Spleen (tissue), 13 donors: ENCODE measurements at places on chromosomes 12 and 14. TPM values are rescaled to one million over a fixed set of nuclear protein-coding genes. Genes with fewer than 3 reads are reported as not detected.

- DNase-seq: no peak
These were observed 59.2 kb downstream of the HECTD4 start for GRCh38 chr12:112322882-112323547.

- DNase-seq: no peak
These were observed 106.7 kb upstream of the MIS18BP1 start for GRCh38 chr14:45359746-45360145.

- DNase-seq: no peak
These were observed 13.0 kb upstream of the PNMA1 start for GRCh38 chr14:73727166-73727565.

DNA sequence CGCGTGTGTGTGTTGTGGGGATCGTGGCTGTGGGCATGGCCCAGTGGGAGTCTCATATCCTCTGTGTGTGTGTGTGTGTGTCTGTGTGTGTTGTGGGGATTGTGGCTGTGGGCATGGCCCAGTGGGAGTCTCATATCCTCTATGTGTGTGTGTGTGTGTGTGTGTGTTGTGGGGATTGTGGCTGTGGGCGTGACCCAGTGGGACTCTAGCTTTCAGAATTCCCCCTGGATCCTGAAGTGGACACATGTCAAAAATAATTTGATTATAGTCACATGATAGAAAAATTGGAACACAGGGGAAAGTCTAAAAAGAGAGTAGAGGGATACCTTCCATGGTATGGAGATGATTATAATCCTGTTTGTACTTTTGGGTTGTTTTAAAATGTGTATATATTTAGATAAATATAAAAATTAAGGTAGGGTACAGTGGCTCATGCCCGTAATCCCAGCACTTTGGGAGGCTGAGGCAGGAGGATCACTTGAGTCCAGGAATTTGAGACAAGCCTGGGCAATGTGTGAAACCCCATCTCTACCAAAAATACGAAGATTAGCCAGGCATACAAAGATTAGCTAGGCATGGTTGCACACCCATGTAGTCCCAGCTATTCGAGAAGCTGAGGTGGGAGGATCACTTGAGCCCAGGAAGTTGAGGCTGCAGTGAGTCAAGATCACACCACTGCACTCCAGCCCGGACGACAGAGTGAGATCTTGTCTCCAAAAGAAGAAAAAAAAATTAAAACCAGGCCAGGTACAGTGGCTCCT is 11.0 kb downstream of the PAPLN start:
- peak; percentile 42 for DNase-seq

- DNase-seq: no peak
These were observed 7.6 kb upstream of the HEBP1 start for GRCh38 chr12:13007496-13008233.

DNA sequence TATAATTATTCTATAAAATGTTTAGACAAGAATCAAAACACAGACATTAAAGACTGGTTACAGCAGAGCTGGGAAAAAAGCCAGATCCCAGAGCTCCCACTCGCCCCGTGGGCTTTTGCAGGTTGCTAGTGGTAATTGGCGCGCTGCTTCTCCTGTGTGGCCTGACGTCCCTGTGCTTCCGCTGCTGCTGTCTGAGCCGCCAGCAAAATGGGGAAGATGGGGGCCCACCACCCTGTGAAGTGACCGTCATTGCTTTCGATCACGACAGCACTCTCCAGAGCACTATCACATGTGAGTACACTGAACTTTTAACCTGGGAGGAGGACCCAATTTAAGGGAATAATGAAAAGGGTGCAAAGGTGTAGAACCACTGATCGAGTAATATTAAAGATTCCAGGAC is 7.5 kb downstream of the TMEM52B start:
- peak; percentile 88 for DNase-seq

- peak; percentile 64 for DNase-seq
These were observed 28.1 kb upstream of the CD9 start for GRCh38 chr12:6172086-6172485.

- no peak for DNase-seq
These were observed 211.1 kb downstream of the GLT1D1 start for GRCh38 chr12:129064209-129064855.

GRCh38 chr12:124946447-124946793 is 32.0 kb upstream of the UBC start:
- no peak for DNase-seq

The PIANP gene
- total RNA-seq: not detected

DNA sequence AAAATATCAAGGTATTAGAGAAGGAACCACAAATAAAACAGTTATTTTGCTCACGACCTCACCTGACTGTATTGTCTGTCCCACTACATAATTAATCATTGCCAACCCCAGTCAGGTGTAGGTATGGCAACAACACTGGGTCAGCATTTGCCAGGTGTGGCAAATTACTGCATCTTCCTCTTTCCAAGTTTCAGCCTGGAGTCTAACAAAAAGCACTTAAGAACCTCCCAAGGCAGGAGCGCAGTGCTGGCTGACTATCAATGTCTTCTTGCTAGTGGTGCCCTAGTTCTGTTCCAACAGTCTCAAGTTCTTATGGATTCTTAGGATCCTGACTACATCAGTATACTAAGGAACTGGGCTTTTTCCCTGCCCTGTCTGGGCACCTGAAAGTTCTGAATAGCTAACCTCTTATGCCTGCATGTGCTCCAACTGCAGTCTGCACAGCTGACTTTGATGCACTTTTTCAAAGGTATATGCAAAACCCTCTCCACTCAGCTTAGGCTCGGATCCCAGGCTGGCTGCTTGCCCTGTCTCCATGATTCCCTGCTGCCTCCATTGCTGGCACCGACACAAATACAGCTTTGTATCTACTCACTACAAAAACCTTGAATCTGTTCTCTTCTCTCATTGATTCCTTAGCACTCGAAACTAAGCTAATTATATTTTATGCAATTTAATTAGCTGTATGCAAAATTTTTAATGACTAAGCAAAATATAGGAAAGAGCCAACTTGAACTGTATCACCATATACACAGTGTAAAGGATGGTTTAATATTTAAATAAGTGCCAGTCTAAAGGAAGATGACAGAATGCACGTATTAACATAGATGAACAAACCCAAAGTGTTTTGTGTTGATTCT is 113.3 kb downstream of the PRKD1 start:
- DNase-seq: no peak

DNA sequence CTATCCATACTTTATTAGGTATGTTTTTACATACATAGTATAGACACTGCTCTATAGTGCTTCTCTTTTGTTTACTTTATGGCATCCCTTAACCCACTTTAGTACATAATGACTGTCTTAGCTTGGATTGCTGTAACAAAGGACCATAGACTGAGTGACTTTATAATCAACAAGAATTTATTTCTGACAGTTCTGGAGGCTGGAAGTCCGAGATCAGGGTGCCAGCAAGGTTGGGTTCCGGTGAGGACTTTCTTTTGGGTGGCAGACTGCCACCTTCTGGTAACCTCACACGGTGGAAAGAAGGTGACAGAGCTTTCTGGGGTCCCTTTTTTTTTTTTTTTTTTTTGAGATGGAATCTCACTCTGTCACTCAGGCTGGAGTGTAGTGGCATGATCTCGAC is 48.6 kb upstream of the PPM1H start:
- no peak for DNase-seq

- DNase-seq: no peak
These were observed 413.2 kb downstream of the FLRT2 start for GRCh38 chr14:85943192-85943591.

GRCh38 chr14:57479197-57479596 is 14.5 kb downstream of the CCDC198 start:
- DNase-seq: no peak
